ENCODE measurements at places on chromosomes 12 and 14. TPM values are rescaled to one million over a fixed set of nuclear protein-coding genes. Genes with fewer than 3 reads are reported as not detected.

The RAB3IP gene
- total RNA-seq, result 53.5 TPM

The ALG10B gene
- total RNA-seq, result 1.8 TPM

The OR4E2 gene
- not detected for total RNA-seq

The HOXC10 gene
- 19.8 TPM for total RNA-seq

The FGF6 gene
- not detected for total RNA-seq

The PELI2 gene
- total RNA-seq, result 0.72 TPM

The LUM gene
- 94.9 TPM for total RNA-seq

The HOXC9 gene
- total RNA-seq, result 1.9 TPM

The TESPA1 gene
- not detected for total RNA-seq

The ARMH4 gene
- total RNA-seq, result 1.9 TPM

The MYF6 gene
- 0.07 TPM for total RNA-seq

The SVOP gene
- not detected for total RNA-seq

The FSCB gene
- total RNA-seq, result not detected

The PTPRO gene
- 0.15 TPM for total RNA-seq

The CLEC7A gene
- not detected for total RNA-seq

The NDUFB1 gene
- 29.7 TPM for total RNA-seq
